Neural progenitor cell (in vitro differentiated cells): ENCODE measurements at places on chromosomes 3 and 15.

DNA sequence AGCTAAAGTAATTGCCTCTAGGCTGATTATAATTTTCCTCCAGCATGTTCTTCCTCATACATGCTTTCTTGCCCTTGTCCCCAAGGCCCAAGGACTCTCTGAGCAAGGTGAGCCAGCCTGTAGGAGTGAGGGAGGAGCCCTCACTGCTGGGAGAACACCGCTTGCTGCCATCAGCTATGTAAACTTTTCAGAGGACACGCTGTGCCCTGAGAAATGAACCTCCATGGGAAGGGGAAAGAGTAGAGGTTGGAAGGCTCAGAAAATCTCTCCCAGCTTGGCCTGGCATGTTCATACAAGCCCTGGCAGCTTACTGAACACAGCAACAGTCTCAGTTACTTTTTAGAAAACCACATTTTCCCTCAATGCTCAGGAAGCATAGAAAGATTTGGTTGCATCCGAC is 103.0 kb upstream of the SLC24A5 start:
- no peak for DNase-seq

- no peak for DNase-seq
Observed at GRCh38 chr15:27323801-27324200, 352.8 kb downstream of the GABRG3 start.

DNA sequence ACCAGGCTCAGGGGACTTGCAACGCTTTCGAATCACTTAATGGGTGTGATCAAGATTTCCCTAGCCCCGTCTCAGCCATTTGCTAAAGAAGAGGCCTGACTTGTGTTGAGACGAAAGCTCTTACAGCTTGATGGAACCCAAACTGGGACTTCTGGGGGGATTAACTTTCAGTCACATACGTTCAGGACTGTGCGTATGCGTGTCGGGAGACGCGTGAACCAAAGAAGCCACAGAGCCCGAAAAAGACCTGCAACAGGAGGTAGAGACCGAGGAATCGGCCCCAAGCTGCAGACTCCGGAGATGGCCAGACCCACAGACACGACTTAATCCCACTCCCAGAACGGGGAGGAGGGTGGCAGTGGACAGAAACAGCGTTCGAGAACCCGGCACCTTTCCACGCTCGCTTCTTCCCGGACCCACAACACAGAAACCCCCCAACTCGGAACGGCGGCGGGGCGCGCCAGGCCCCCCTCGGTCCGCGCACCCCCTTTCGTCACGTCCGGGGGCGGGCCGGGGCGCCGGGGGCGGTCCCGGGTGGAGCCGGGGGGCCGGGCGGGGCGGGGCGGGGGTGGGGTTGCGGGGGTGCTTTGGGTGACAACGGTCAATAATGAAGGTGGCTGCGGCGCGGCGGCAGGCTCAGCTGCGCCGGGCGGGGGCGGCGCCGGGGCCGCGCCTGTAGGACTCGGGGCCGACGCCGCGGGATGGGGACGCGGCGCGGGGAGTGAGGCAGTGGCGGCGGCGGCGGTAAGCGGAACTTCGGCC is at the start of gene ATP11B:
Gene ATP11B (plus strand): TSS at position 604 of the 762 bp plus-strand sequence. CDS start 256 bp downstream, outside the sequence.
- DNase-seq: peak; percentile 87

DNA sequence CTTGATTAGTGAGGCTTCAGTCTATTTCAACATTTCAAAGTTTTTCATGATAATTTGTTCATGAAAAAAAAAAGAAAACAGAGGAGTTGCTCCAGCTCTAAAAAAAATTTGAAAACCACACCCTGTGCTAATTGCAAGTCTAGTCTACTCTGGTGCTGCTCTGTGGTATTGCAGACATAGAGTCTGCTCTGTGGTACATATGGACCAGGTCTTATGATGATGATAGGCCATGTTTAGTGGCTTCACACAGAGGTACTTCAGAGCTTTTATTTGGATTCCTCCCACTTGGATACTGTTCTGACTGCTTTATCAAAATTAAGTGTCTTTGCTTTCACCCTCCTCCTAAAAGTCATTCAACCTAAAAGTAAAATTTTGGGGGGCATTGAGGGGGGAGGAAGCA is 160.8 kb downstream of the ALCAM start:
- DNase-seq: no peak

DNA sequence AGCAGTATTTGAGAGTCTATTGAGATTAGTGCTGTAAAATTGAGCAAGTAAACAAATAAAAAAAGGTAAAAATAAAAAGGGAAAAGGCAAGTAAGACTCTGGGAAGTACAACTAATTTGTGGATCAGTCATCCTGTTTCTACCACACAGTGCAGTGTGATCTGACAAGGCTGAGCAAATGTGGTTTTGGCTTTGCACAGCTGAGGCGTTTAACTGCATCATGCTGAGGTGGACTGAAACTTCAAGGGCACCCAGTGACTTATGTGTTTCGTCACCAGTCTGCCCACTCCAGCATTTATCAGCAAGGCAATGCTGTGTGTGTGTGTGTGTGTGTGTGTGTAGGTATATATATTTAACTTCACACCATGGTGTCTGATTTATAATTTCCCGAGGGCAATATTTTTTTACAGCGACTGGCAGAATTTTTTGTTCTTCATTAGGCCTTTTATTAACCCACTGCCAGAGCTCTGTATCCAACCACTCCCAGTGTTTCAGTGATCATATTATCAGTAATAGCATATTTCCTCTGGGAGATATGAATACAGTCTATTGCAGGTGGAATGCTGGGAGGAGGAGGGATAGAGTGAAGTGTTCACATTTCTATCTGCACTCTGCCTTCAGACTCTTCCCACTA is 131.5 kb upstream of the SATB1 start:
- DNase-seq: no peak

- DNase-seq: no peak
Observed at GRCh38 chr3:58635371-58636285, 30.9 kb downstream of the FAM3D start.

DNA sequence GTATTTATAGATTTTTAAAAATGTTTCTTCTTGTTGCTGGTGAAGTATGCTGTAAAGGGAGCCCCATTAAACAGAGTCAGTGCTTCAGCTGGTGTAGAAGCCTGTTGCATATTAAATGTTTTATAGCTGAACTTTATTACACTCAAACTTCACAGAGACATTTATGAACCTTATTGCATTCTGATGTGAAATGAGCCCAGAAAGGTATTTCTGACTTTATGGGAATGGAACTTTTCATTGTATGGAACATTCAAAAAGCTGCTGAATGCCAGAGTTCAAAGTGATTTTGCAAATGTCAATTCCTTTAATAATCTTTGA is 329.3 kb upstream of the RASGRP1 start:
- no peak for DNase-seq

DNA sequence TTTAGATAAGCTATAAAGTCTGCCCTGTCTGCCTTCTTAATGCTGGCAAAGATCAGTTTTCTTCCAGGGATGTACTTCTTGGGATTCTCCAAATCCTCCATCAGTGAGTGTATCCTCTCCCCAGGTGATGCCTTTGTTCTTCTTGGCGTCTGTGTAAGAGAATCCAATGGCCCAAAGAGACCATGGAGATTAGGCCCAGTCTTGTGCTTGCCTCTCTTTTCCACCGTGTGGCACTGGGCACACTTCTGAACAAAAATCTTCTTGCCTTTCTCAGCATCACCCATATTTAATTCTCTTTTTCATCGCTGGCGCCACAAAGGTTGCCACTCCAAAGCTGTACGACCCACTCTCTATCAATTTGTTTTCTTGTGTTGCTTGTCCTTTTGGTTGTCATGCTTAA is 32.2 kb upstream of the TAMM41 start:
- DNase-seq: peak; percentile 53

GRCh38 chr3:106829206-106829605 is 548.0 kb upstream of the CCDC54 start:
- peak; percentile 42 for DNase-seq

DNA sequence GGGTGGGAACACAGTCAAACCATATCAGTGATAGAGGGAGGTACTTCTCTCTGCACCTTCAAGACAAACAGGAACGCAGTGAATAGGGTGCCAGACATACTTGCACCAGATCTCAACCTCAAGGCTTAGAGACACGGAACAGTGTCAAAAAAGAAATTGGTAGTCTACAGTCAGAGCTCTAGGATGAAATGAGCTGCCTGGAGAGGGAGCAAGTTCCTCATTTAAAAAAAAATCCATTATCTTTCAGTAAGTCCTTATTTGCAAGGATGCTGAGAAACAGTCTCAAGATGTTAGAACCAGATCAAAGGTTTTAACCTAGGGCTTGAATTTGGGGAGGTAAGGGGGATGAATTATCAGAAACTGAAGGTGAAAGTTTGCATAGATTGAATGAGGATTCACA is 20.2 kb upstream of the LMCD1 start:
- DNase-seq: no peak

GRCh38 chr15:67433495-67434099 is 87.3 kb upstream of the C15orf61 start:
- DNase-seq: peak; percentile 65
